ENCODE measurements at places on chromosomes 2 and 18.

DNA sequence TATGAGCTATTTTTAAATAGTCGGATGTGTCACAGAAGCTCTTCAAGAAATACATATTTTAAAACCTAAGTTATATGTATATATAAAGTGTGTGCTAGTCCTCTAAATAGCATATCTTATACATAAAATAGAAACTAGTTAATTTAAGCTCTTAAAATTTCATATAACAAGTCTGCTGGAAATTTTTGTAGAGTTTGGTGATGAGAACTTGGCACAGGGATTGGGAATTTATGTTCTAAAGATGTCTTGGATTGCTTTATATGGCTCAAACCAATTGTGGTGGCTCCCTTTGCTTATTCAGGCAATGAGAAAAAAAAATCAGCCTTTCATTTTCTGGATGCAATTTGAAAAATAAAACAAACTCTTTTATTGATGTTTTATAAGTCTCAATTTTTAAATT is 142.8 kb upstream of the KCNJ3 start:
- DNase-seq: no peak

DNA sequence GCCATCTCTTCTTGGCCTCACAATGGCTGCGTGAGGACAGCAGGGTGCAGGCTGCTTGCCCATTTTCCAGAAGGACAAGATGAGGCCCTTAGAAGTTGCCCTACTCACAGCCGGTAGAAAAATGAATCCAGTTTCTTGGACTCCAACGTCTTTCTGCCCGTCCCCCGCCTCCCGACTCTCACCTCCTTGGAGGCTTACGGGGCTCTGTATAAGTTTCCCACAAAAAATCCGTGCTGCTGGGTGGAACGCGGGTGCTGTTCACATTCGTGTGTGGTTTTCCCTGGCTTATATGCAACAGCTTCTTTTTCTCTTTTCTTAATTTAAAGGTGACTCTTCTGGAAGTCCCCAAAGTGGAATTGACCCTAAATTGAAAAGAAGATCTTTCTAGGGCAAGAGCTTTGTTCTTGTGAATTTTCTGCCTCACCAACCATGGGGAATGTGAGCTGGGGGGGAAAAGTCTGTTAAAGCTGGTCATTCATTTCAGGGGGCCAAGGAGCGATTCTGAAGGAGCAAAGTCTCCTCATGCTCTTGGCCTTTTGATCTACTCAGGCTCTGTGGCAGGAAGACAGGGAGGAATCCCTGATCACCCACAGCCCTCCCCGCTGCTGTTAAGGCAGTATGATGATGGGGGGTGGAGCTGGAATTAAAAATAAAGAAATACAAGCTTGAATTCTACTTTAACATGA is 51.3 kb downstream of the DDX1 start:
- DNase-seq: no peak

DNA sequence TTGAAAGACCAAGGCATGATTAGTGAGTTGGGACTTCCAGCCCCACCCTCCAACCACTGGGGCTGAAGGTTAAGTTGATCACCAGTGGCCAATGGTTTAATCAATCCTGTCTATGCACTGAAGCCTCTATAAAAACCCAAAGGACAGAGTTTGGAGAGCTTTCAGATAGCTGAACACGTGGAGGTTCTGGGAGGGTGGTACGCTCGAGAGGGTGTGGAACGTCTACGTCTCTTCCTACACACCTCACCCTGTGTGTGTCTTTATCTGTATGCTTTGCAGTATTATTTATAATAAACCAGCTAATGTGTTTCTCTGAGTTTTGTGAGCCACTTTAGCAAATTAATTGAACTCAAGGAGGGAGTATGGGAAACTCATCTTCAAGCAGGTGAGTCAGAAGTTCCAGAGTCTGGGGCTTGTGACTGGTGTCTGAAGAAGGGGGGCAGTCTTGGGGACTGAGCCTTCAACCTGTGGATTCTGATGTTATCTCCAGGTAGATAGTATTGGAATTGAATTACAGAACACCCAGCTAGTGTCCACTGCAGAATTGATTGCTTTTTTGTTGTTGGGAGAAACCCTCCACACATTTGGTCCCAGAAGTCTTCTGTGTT is 20.3 kb downstream of the ACTR3 start:
- no peak for DNase-seq

DNA sequence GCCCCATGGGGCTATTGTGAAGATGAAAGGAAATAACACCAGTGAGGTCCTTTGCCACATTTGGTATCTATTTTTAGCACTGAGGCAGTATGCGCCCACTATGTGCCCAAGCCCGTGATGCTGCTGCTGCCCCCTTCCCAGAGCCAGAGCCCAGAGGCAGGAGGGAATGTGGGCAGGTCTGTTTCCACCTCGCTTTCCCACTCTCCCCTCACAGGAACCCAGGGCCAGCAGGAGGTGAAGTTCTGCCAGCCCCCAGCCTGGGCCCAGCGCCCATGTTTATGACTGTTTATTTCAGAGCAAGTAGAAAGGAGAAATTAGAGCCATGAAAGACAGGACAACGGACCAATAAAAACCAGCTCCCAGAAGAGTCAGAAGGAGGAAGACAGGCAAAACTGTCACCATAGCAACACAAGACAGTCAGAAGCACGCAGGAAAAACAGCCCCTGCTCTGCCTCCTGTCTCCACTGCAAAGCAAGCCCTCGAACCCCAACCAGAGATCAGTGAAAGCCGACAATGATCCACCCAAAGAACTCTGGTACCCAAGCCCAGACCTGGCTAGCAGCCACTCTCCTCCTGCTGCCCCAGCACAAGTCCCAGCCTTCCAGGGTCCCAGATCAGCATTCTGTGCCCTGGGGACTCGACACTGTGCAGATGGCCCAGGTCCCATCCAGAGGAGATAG is 1.4 kb downstream of the CYRIA start:
- no peak for DNase-seq

DNA sequence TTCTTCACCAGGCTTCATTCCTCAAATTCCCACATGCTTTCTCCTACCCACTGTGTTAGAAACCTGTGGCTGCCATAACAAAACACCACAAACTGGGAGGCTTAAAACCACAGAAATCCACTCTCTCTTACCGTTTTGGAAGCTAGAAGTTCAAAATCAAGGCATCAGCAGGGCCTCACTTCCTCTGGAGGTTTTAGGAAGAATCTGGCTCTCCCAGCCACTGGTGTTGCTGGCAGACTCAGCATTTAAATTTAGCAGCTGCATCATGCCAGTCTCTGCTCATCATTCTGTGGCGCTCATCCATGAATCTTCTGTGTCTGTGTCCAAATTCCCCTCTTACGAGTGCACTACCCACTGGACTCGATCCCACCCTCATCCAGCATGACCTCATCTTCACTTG is 248.5 kb downstream of the ZNF516 start:
- no peak for DNase-seq

DNA sequence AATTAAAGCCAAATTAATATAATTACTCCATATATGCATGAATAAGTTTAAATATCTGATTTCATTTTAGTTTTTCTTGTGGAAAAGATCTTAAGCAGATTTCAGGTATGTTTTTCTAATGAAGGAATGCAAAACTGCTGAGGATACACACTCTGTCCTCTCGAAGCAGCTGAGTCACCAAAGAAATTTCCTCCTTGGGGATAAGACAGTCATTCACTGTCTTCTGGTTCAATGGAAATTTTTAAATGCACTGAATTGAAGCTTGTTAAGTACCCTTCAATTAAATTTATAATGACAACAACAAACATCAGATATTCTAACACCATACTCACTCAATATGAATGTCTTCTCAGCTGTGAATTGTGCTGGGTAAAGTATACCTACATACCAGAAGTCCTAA is 101.5 kb upstream of the DNER start:
- no peak for DNase-seq

GRCh38 chr2:102735416-102736109 is 26.3 kb upstream of the TMEM182 start:
- peak; percentile 26 for DNase-seq

DNA sequence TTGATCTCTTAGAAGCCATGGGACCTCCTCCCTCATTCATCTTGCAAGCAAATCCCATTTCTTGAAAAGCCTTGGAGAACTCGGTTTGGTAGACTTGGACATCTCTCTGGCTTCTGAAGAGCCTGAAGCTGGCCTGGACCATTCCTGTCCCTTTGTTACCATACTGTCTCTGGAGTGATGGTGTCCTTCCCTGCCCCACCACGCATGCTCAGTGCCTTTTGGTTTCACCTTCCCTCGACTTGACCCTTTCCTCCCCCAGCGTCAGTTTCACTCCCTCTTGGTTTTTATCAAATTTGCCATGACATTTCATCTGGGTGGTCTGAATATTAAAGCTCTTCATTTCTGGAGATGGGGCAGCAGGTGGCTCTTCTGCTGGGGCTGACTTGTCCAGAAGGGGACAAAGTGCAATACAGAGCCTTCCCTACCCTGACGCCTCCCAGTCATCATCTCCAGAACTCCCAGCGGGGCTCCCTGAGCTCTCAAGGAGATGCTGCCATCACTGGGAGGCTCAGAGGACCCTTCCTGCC is 20.0 kb downstream of the FOSL2 start:
- no peak for DNase-seq

- peak; percentile 25 for DNase-seq
These were observed 19.1 kb upstream of the SLC20A1 start for GRCh38 chr2:112626604-112627059.

DNA sequence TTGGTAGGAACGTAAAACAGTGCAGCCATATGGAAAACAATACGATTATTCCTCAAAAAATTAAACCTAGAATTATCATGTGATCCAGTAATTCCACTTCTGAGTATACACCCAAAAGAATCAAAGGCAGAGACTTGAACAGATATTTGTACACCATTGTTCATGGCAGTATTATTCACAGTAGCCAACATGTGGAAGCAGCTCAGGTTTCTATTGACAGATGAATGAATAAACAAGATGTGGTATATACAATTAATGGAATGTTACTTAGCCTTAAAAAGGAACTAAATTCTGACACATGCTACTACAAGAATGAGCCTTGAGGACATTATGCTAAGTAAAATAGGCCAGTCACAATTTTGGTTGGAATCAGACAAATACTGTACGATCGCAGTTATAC is 14.2 kb upstream of the RTTN start:
- DNase-seq: no peak

- no peak for DNase-seq
These were observed 12.1 kb upstream of the CYBRD1 start for GRCh38 chr2:171509945-171510731.

- DNase-seq: no peak
These were observed 365.9 kb upstream of the MEX3C start for GRCh38 chr18:51563396-51563795.

DNA sequence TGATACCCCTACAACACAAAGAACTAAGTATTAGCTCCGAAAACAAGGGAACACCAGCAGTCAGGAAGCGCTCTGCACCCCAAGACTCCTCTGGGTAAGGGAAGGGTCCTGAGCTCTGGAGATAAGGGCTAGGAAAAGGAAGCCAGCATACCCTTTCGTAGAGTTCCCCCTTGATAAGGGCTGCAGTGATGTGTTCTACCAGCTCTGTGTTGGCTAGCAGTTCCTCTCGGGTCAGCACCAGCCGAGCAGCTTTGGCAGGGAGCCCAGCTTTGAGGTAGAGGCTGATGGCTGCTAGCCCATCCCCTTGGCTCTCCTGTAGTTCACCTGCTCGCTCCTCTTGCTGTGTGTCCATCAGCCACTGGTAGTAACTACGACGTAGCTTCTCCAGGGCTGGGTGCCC is 18.9 kb downstream of the KRTCAP3 start:
- DNase-seq: no peak

DNA sequence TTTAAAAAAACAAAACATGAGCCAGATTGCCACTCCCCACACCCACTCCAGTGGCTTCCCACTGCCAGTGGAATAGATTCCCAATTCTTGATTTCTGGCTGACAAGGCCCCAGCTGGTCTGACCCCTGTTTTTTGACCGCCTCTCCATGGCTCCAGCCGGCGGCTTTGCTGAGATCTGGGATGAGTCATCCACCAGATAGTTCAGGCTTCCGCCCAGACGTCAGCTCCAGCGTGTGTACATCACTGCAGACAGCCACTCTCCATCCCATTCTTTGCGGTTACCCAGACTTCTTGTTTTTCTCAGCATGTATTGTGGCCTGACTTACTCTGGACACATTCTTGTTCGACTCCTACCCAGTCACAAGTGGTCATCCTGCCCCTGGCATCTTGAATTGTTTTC is 227.9 kb downstream of the GBX2 start:
- no peak for DNase-seq

- DNase-seq: peak; percentile 3
These were observed 59.5 kb downstream of the MFSD6 start for GRCh38 chr2:190467575-190468083.

DNA sequence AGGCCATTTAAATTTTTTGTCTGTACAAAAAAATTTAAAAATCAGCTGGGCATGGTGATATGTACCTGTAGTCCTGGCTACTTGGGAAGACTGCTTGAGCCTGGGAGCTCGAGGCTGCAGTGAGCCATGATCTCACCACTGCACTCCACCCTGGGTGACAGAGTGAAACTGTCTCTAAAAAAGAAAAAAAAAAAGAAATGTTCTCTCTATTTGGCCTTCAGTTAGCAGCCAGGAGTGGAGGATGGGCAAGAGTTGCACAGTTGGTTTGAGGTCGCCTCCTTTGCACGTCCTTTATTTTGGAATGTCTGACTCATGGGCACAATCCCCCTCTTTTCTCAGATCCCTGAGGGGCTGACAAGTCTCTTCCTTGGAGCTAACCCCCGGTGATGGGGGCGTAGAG is 26.3 kb downstream of the ITM2C start:
- DNase-seq: no peak

- no peak for DNase-seq
These were observed 20.7 kb upstream of the MREG start for GRCh38 chr2:216034065-216034464.

DNA sequence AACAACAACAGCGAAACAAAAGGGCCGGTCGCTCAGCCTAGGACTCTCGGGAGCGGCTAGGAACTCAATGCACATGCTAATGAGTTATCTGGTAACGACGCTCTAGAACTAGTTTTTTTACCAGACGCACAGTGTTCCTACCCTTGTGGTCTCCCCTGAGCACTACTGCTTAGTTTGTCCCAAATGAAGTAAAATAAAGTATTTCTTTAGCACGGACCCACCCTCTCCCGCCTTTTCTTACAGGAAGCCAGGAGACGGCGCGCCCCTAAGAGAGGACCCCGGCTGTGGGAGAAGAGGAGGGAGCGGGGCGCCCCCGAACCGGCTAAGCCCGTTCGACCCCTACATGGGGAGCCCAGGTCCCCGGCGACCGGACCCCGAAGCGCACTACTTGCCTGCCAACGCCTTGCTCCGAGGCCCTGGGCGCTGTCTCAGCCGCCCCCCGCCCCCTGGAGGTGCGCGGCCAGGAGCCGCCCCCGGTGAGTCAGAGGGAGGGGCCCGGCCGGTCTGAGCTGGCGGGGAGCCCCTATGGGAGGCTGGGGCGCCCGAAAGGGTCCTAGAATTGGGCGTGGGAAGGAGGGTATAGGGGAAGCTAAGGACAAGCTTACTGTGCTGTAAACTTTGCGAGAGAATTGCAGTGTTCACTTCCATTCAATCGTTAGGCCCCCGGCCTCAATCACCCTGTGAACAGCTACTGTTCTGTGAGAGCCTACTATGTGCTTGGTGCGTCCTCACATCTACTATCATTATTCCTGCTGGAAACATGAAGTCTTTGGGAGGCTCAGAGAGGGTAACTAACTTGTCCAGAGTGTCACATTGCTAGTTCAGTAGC is 3.6 kb upstream of the CAPG start:
- no peak for DNase-seq
